ENCODE measurements at places on chromosomes 4 and X. TPM values are rescaled to one million over a fixed set of nuclear protein-coding genes. Genes with fewer than 3 reads are reported as not detected.

DNA sequence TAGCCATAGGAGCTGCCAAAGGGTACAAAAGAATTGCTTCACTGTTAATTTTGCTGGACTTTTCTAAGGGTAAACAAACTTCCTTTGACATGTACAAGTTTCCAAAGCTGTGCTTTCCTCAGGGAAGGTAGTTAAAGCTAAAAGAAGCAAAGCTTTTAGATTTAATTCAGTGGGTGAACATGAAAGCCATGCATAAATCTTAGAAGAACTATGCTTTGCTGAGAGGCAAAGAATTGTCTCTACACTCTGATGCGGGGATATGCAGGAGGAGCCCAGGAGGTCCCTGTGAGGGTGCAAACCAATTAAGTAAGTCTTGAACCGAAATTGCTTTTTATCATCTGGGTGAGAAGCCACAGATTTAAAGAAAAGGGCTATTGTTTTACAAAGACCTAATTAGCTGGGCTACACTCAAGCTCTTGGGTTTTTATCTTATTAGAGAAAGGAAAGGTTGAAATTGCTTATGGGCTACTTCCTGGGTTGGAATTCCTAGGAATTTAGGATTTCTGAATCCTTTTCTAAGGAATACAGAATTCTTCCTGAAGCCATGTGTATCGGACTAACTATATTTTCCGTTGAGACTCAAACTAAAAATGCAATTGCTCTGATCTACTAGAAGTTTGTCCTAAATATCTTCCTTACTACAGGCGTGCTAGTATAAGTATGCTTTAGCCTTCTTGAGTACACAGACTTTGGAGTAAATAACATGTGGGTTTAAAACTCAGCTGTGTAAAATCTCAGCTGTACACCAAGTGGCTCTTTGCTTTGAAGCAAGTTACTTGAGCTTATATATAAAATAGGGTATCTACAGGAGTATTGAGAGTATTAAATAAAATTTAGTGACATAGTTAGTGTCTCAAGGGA is 188.4 kb upstream of the ANK2 start:
- DNase-seq: no peak

DNA sequence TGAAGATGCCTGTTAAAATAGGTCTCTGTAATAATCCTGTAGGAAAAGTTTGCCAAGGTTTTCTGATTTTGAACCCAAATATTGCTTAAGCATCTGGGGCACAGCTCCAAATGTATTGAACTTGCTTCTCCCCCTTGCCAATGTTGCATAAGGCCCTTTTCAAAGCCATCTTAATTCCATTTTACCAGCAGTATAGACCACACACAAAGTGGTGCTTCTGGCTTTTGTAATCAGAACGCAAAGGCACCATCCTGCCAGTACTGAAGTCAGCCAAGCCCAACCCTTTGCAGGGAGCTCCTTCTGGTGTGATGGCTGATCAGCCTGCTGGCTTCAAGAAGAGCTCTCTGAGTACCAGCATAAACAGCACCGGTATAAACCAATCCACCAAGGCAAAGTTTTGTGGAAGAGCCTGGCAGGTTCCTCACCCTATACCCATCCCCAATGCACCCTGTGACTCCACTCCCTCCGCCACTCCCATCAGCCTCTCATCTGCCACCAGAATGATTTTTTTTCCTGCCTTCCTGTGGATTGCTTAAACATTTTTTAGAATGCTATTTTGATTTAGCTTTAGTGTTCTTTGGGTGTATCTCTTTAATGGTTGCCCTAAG is 39.2 kb upstream of the USP9X start:
- peak; percentile 54 for DNase-seq

- no peak for DNase-seq
Observed at GRCh38 chr4:89899854-89900253, 5.2 kb downstream of the MMRN1 start.

- no peak for DNase-seq
Observed at GRCh38 chr4:162852642-162853041, 314.0 kb downstream of the NAF1 start.

DNA sequence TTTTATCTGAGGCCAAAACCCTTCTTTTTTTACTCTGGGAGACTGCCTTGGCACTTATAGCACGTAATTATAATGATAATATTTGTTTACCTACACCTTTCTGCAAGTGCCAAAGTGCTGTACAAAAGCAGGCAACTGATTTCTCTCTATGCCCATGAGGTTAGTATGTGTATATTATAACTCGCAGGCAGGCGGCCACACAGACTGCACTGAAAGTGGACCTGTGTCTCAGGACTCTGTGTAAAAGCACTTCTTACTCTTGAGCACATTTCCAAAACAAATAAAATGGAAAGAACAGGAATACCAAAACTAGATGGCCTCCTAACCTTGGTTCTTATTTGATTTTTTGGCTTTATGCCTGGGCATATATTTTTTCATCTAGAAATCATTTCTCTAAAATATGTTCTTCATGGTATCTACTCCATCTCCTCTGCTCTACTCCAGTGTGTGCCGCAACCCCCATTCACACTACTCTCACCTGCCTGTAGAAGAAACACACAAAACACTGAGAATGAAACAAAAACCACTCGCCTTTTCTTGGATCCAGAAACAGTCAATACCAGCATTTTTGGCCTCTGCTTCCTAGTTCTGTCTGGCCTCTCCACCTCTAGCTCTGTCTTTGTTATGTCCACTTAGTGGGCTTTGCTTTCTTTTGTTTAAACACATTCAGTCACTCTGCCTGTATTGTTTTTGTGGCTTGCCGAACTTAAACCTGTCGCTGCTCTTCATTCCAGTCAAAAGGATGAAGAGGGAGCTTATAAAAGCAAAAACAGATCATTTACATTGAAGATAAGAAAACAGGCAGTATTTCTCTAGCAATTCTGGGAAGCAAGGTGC is 934.5 kb upstream of the TENM3 start:
- DNase-seq: no peak

GRCh38 chr4:46954643-46955042 is 38.7 kb downstream of the GABRA4 start:
- no peak for DNase-seq

The PPEF2 gene
- total RNA-seq: not detected

The EDA gene
- total RNA-seq: 1.3 TPM

The SASH3 gene
- not detected for total RNA-seq

The ANK2 gene
- total RNA-seq: 41.2 TPM

Measured in MCF 10A (cell line).